ENCODE measurements at places on chromosomes 3 and 15.

DNA sequence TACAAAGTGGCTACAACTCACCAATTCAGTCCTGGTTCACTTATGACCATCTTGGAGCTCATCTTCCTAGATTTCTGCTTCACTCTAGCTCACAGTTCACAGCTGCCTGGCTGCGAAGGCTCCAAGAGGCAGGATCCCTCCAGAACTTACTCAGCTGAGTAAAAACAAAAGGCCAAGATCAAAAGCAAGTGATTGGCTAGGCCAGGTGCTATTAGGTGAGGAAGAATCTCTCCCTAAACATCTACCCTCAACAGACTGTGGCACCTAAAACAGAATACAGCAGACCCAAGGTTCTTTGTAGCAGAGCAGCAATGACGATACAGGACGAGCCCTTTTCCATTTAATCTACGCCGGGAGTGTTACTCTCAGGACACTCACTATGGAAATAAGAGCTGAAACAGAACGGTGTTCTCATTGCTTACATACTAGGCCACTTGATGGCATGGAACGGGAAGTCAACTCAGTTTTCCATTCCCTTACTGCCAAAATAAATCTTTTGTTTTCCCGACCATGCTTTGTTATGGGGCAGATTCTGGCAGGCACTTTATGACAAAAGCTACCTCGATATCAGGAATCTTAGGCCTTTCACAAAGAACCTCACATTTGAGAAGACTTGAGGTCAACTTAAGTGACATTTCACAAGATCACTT lies 901 bp downstream of the ICE2 start:
- DNase-seq = no peak
- peak overlapping the region; percentile 99 for H3K4me3 ChIP-seq
- peaks cover 10% of the 10 kb centered on the region for H3K36me3 ChIP-seq
- H3K27me3 ChIP-seq = no peaks in the 10 kb centered on the region
- peaks cover 43% of the 10 kb centered on the region for H3K4me1 ChIP-seq
- H3K27ac ChIP-seq = peak overlapping the region; percentile 99

DNA sequence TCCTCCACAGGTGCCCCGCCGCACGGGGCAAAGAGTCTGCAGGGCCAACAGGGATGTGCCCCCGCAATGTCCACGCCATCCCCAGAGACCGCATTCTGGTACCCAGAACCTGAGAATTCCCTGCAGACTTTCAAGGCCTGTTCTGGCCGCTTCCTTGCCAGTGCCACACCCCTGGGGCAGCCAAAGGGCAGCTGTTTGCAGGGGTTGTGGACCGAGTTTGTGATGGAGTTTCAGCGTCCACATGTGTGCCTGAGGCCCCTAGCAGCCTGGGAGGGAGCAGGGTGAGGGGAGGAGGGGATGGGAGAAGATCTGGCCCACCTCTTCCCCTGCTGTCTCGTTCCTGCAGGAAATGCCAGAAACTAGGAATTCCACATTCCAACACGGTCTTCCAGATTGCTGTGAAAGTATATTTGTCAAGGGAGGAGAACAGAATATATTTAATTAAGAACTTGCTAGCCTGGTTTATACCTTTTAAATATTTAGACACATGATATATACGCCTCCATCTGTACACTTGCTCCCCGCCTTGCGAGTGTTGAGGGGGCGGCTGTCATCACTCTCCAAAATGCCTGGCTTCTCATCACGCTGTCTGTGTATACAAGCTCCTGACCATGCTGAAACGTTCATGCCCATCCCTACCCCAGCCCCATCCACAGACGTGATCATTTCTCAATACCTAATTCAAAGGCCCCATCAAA lies 31.1 kb upstream of the RASA2 start:
- H3K36me3 ChIP-seq = no peaks in the 10 kb centered on the region
- no peaks in the 10 kb centered on the region for H3K27me3 ChIP-seq
- no peak overlapping the region for H3K4me3 ChIP-seq
- no peak for DNase-seq
- H3K4me1 ChIP-seq = peaks cover 11% of the 10 kb centered on the region
- H3K27ac ChIP-seq = no peak overlapping the region

GRCh38 chr3:134609821-134610431 lies 40.9 kb downstream of the KY start:
- H3K27me3 ChIP-seq = peaks cover 63% of the 10 kb centered on the region
- DNase-seq = no peak
- H3K36me3 ChIP-seq = peaks cover 2% of the 10 kb centered on the region
- H3K4me1 ChIP-seq = peaks cover 6% of the 10 kb centered on the region

DNA sequence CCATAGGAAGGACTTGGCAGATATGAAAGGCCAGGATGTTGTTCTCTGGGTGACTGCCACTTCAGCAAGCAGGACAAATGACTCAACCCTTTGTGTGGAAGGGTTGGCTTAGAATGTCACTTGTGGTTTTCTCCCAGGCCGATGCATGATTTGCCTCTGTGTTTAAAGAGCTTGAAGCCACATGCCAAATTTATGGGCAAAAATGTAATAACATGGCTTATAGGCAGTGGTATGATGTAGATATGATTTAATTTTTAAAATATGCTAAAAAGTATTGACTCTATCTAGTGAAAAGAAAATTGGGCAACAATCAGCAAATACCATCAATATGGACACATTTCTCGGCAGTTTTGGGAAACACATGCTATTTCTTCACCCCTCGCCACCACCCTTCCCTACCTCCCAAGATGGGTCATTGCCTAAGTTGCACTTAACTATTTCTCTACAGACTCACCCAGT lies 114.6 kb downstream of the CYP19A1 start:
- no peaks in the 10 kb centered on the region for H3K4me1 ChIP-seq
- H3K36me3 ChIP-seq = peaks cover 4% of the 10 kb centered on the region
- H3K4me3 ChIP-seq = no peak overlapping the region
- peaks cover 21% of the 10 kb centered on the region for H3K27me3 ChIP-seq
- no peak overlapping the region for H3K27ac ChIP-seq
- no peak for DNase-seq

All from T-helper 17 cell (primary cell).